ENCODE measurements at places on chromosomes 7 and 10. TPM values are rescaled to one million over a fixed set of nuclear protein-coding genes. Genes with fewer than 3 reads are reported as not detected.

DNA sequence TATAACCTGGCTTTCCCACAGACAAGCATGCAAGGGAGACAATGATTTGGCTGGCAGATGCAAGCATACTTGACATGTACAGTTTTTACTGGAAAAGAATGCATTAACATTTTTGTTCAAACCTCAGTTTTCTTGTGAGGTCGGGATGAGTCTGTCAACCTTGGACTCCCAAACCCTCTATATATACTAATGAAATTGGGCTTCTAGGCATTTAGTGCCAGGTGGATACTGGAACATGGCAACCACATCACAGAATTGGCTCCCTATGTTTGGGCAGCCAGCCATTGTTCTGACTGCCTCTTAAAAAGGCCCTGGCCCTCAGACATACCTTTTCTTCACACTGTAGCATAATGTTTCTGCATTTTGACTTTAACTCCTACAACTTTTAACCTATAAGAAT is 39.1 kb downstream of the CDK6 start:
- no peak for DNase-seq

GRCh38 chr7:155667241-155667829 is 22.9 kb downstream of the RBM33 start:
- no peak for DNase-seq

DNA sequence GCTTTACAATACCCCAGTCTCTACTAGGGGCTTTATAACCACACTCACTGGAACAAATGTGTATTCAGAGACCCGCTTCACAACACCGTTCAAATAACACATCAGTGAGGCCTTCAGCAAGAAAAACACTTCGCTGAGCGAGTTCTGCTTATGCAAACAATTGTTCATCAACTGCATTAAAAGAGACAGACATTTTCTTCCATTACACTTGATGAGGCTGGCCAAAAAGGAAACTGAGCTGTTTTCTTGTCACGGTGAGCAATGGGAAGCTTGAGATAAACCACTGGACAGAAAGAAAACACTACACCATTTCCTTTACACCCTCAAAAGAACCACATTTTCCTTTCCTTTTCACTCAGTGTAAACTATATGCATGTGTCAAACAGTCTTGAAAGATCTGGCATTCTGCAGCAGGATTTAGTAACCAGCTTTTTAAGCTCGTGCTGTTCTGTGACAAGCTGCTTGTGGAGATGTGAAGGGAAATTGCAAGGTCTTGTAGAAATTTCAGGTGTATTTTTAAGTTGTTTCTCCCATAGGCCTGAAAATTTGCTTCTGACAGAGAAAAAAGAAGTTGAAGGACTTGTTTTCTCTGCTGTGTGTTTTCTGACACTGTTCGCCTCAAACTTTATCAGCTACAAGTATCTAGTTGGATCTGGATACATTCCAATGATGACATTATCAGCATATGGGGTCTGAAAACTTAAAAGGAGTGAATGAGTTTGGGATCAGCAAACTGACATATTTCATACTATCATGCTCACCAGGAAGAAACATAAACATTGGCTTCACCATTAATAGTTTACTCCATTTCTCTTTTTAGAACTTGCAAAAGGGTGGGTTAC is 693.1 kb downstream of the PARD3 start:
- DNase-seq: no peak

- DNase-seq: no peak
Measured at GRCh38 chr7:156827587-156828203, 65.3 kb downstream of the LMBR1 start.

GRCh38 chr10:124671486-124672075 is 72.6 kb downstream of the FAM53B start:
- no peak for DNase-seq

GRCh38 chr10:104104418-104104817 is 17.6 kb upstream of the SFR1 start:
- no peak for DNase-seq

GRCh38 chr10:59960751-59961150 is 54.4 kb upstream of the CCDC6 start:
- DNase-seq: no peak

DNA sequence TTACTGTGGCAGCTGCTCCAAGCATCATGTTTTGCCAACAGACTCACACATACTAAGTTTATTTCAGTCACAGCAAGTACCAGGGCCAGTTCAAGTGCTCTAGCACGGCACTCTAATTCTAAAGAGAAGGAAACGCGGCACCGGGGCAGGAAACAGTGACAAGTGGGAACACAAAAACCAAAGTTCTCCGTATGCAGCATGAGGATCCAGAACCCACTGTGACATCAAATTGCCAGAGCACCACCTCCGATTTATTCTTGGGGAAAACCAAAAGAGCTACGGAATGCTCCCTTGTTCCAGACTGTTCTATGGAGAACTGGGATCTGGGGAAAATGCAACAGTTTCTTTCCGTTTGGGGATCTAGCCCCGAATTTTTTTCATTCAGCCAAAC is 448 bp upstream of the PTER start:
- peak; percentile 2 for DNase-seq

GRCh38 chr7:107056728-107057473 is 12.4 kb downstream of the PRKAR2B start:
- no peak for DNase-seq

DNA sequence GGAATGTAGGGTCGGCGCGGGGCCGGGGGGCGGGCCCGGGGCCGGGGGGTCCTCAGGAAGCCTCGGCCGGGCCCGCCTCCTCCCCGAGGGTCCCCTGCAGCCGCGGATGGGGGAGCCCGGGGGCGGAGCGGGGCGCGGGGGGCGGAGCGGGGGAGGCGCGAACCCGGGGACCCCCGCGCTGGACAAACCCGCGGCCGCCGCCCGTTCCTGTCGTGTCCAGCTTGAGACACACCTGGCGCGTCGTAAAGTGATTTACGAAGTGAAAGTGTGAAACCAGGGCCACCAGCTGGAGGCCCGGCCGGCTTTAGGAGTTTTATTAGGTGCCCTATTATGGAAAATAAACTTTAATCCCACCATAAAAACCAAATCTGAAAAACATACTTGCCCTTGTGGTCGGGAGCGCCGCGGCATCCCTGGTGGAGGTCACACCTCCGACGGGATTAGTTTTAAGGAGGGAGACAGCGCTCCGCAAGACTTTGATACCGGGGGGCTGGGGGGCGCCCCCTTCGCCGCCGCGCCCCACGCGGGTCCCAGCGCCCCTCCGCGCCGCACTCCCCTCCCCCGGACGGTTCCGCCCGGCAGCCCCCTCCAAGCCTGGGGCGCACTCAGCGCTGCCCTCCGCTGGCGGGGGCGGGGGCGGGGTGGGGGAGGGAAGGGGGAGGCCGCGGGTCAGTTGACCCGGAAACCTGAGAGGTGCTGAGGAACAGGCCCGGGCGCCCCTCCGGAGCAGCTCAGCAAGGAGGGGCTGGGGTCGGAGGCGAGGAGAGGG is 10.3 kb downstream of the MNX1 start:
- DNase-seq: no peak

DNA sequence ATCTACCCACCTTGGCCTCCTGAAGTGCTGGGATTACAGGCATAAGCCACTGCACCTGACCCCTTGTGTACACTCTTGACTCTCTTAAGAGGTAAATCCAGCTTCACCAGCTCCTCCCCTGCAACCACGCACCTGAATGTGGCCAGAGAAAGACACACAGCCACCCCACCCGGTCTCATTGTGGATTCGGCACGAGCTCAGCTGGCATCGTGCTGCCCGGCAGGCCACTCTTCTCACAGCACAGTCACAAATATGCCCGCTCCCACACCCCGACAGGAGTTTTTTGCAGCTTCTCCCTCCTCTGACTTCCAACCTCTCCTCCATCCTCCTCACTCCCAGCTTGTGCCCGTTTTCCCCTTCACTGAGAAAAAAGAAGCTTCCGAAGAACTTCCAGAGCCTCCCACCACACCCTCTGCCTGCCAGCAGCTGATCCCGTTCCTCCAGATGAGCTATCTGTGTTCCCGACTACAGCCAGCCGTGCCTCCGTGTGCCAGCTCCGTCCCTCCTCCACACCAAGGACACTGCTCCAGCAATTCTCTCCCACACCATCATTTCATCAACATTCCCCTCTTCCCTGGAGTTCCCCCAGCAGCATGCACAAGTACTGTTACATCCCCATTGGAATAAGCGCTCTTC is 8.0 kb upstream of the SMARCD3 start:
- DNase-seq: no peak

- no peak for DNase-seq
Measured at GRCh38 chr7:30968294-30968693, 4.5 kb downstream of the GHRHR start.

Gene PTF1A
- total RNA-seq: not detected

Gene EPDR1
- 4.1 TPM for total RNA-seq
